ENCODE measurements at places on chromosomes 3 and 15. TPM values are rescaled to one million over a fixed set of nuclear protein-coding genes. Genes with fewer than 3 reads are reported as not detected.

DNA sequence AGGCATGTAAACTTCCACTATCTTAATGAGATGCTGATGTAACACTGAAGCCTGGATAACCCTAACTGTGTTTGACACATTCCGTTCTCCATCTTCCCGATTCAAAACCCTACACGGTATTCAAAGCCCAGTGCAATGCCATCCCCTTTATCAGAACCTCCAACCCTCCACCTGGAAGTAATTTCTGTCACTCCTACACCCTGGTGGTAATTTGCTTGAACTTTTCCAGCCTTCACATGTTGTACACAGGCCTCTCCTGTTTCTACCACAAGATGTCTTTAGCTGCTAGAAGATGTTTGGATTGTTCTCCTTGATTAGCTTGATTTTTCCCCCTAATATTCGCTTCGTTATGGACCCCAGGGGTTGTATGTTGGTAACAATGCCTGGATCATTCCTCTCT, 208.9 kb downstream of the CHST2 start:
- no peak for DNase-seq

The CIB2 gene
- 17.6 TPM for total RNA-seq

The TGM4 gene
- not detected for total RNA-seq

The CLEC3B gene
- 47.1 TPM for total RNA-seq

- no peak for DNase-seq
These were observed 71.8 kb upstream of the GCNT3 start for GRCh38 chr15:59539799-59540198.

DNA sequence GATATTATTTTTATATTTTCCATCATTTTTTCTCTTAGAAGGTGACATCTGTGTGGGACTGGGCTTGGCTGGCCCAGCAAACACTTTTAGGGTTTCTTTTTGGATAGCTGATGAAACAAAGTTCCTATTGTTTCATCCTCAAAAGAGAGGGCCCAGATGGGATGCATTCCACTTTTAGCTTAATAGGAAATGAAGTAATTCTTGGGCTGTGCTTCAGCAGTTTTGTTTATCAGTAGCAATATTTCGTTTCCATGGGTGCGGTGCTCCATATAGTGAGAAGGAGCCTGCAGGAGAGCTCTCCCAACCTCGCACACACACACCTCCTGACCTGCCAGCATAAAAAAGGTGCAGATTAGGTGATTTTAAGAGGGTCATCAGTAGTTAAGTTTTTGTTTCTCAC, 147.5 kb downstream of the AKAP13 start:
- no peak for DNase-seq

DNA sequence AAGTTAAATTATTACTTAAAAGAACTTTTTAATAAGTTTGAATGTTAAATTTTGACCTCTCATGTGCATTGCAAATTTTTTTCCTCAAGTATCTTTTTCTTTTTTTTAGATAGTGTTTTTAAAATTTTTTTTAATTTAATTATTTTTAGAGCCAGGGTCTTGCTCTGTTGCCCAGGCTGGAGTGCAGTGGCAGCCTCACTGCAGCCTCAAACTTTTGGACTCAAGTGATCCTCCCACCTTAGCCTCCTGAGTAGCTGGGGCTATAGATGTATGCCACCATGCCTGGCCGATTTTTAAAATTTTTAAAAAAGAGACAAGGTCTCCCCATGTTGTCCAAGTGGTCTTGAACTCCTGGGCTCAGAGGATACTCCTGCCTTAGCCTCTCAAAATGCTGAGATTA, 14.4 kb downstream of the PDE8A start:
- no peak for DNase-seq

- DNase-seq = no peak
These were observed 16.6 kb downstream of the LINGO1 start for GRCh38 chr15:77616072-77616471.

DNA sequence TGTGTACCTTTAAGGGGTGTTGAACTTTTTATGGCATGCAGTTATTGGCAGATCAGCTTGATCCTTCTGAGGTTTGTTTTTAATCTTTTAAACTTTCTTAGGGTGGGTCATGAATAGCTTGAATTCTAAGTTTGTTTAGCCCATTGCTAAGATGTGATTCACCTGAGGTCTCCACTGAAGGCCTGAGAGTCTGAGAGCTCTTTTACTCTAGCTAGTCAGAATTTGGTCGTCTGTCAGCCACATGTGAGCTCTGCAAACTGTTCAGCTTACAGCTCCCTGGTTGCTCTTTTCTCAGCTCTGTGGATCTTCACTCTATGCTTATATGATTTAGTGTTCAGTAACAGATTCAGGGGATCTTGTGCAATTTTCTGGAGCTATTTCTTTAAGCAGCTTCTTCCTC, 161.3 kb downstream of the ABHD5 start:
- no peak for DNase-seq

The DENND6A gene
- 39.4 TPM for total RNA-seq

The IL17RB gene
- total RNA-seq = 0.63 TPM

The C3orf49 gene
- not detected for total RNA-seq

The RNF123 gene
- total RNA-seq = 36.2 TPM

DNA sequence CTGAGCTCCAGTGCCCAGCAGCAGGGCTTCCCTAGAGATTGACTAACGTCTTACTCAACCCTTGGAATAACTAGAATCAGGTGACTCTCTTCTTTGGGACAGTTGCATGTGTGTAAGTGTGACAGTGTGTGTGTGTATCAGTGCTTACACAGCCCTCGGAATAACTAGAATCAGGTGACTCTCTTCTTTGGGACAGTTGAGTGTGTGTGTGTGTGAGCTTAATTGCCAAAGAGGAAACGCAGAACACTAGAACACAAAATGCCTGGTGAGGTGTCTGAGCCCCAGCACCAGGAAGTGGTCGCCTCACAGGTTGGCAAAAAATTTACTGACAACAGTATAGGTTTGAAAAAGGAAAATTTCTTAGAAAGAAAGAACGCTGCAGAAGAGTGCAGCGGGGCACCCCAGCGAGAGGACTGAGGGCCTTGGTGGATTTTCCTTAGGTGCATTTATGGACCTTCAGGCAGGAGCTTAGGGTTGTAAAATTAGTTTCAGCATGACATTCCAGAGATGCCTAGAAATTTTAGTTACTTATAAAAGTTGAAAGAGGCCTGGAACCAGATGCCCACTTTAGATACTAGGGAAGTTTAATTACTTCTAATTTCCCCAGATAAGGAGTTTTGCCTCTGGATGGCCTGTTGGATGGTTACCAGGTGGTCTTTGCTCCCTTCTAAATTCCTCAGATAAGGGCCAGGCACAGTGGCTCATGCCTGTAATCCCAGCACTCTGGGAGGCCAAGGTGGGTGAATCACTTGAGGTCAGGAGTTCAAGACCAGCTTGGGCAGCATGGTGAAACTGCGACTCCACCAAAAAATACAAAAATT, 3.7 kb upstream of the WDR82 start:
- DNase-seq = no peak

The CLDN18 gene
- total RNA-seq = not detected

GRCh38 chr3:152104847-152105415, 163.8 kb upstream of the MBNL1 start:
- DNase-seq = no peak

The UBAP1L gene
- total RNA-seq = 1.2 TPM

- no peak for DNase-seq
These were observed 156.6 kb downstream of the MEIS2 start for GRCh38 chr15:36943508-36944361.

The SH3BP5 gene
- total RNA-seq = 56.5 TPM

- no peak for DNase-seq
These were observed 15.3 kb upstream of the STRIT1 start for GRCh38 chr3:155308831-155309230.

The CD96 gene
- 0.42 TPM for total RNA-seq

DNA sequence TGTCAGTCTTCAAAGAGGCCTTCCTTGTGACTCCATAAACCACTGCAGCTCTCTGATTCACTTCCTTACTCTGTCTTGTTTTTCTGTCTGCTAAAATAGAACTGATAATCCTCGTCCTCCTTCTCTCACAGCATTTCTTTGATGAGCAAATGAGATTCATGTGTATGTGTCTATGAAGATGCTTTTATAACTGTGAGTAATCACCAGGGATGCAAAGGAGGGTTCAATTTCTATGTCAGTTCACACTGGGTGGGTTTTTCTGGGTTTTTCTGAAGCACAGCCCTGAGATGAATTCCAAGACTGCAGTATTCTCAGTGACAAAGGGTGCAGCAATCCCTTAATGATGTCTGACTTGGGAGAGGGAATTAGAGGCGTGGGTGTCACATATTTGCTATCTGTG, 746.6 kb upstream of the CFAP20DC start:
- DNase-seq = no peak

The KCNH8 gene
- total RNA-seq = 0.42 TPM

The ZNF639 gene
- 78.2 TPM for total RNA-seq

DNA sequence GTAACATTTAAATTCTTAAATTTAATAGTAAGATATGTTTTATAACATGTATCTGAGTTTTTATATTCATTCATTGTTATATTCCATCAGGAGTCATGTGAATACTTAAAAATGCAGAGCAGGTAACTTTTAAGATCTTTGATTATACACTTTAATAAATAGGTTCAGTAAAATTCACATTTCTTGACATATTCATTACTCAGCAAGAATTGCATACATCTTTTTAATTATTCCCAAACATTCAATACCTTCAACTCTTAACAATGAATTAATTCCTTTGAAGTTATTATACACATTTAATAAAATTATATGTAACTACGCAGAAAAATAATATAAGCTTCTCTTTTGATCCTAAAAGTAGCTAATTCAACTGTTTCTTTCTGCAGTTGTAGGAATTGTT, 105.4 kb downstream of the CNTN4 start:
- DNase-seq = no peak

DNA sequence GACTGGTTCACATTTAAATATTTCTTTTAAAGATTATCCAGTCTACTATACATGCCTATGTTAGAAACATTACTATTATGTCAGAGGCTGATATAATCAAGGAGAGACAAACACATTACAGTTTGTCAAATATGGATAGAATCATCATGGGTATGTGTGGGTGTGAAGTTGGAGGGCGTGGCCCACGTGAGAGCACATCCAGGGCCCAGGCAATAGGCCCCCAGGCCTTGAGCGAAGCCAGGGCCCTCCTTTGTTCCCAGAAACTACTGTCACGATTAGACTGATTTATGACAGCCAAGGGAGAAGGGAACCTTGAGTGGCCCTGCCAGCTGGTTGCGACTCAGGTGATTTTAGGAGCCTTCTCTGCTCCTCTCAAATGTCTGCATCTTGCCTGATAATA, 26.9 kb upstream of the LDHAL6B start:
- DNase-seq = no peak

GRCh38 chr3:186509423-186509822, 34.8 kb downstream of the CRYGS start:
- DNase-seq = no peak

- no peak for DNase-seq
These were observed 88.9 kb upstream of the NEDD4 start for GRCh38 chr15:56082263-56082761.

- no peak for DNase-seq
These were observed 469 bp downstream of the ZNF770 start for GRCh38 chr15:34987609-34988026.

GRCh38 chr3:71577011-71577410, 6.5 kb downstream of the FOXP1 start:
- peak; percentile 83 for DNase-seq

DNA sequence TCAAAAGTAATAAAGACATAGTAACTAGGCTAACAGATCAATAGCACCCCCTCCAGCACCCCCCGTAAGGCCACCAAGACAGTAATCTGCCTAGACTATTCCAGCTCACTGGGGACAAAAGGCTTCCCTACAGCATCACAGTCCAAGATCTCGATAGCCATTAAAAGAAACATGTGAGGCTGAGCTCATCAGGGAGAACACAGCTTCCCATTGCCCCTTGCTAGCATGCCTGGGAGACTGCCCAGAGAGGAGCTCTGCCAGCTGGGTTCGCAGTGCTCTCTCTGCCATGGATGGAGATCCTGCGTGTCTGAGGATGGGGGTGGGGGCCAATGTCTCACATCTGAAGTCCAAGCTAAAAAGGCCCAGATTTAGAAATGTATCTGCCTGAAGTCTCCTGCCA, 17.8 kb downstream of the LRIG1 start:
- peak; percentile 96 for DNase-seq

GRCh38 chr3:172557515-172558220, 34.4 kb upstream of the TNFSF10 start:
- DNase-seq = no peak

The SMARCC1 gene
- 46.4 TPM for total RNA-seq

The ALDH1A3 gene
- 72.8 TPM for total RNA-seq

The GOLGA6A gene
- not detected for total RNA-seq

The GOLGA8T gene
- not detected for total RNA-seq

- DNase-seq = no peak
These were observed 79.3 kb downstream of the NEK10 start for GRCh38 chr3:27289769-27290413.

GRCh38 chr3:182179631-182180030, 467.9 kb downstream of the SOX2 start:
- DNase-seq = no peak

GRCh38 chr3:10294030-10294586, 1.4 kb upstream of the GHRL start:
- no peak for DNase-seq

- DNase-seq = no peak
These were observed 46.6 kb upstream of the MDFIC2 start for GRCh38 chr3:70358978-70359580.

DNA sequence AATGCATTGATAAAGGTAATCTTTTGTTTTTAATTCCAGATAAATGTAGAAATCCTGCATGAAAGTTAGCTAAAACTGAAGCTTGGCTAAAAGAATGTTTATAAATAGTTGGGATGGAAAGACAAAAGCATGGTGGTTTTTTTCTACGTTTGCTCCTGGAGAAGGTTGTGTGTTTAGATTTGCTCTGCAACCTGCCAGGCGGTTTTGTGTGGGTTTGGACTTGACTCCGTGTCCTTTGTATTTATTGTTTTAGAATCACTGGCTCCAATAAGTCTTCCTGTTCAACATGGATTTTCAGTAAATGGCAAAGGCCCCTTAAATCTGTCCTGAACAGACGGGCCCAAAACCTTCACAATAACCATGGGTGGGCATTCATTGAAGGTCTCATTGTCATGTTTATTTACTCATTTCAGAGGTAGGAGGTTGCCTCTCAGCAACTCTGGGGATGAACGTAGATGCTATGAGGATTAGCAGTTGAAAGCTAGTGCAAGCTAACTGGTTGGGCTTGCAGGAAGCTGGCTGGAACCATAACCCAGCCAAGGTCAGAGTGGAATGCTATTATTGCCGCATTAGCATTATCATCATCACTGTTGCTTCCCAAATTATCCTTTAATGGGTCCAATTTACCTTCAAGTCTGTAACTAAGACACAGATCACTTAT, 60.6 kb upstream of the ADAMTS9 start:
- no peak for DNase-seq

GRCh38 chr15:88932271-88932874, 19.2 kb upstream of the MFGE8 start:
- DNase-seq = no peak

The TYRO3 gene
- total RNA-seq = 4.6 TPM

DNA sequence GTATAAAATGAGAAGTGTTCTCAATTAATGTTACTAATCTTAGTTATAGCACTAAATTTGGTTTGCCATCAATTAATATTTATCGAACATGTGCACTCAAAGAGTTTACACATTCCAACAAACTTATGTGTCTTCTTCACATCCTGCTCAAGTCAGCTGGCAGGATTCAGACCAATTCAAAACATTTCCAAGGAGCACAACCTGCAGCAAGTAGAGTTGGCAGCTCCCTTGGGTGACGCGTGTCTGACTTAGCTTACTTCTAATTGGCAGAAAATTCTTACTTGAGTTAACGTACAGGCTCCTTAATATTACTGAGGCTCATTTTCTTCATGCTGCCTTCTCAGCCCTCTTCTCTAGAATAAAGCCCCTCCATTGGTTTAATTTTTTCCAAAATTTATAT, 110.4 kb upstream of the PFN2 start:
- DNase-seq = no peak

The NMB gene
- 4.8 TPM for total RNA-seq

GRCh38 chr3:171981271-171981605, 58.1 kb upstream of the FNDC3B start:
- no peak for DNase-seq
